ENCODE measurements at places on chromosomes 4 and X.
A peak's percentile ranks its signal among the peaks of the same experiment; 100 is the strongest.

- peaks cover 2% of the 10 kb centered on the region for H3K4me1 ChIP-seq
- H3K27ac ChIP-seq = no peak overlapping the region
Observed at GRCh38 chr4:38094419-38094818, 134.2 kb downstream of the PTTG2 start.

GRCh38 chr4:72280252-72280651 lies 248.5 kb downstream of the NPFFR2 start:
- H3K36me3 ChIP-seq = no peaks in the 10 kb centered on the region
- no peak for DNase-seq
- H3K4me3 ChIP-seq = no peak overlapping the region
- no peak overlapping the region for H3K27ac ChIP-seq
- no peaks in the 10 kb centered on the region for H3K4me1 ChIP-seq

DNA sequence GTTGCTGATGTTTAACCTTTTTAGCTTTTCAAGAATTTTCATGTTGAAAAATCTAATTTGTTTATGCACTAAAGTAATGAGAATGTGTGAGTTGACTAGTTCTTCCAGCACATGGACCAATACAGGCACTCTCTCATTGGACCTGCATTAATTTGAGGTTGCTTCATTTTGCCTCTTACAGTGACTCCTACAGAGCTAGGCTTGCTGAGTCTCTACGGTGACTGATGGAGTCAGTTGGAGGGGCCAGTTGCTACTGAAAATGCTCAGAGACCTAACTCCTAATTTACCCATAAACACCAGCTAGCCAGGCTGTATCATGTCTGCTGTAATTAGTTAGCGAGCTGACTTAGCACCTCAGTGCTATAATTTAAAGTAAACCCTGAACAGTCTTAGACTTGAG lies 10.9 kb downstream of the MTHFD2L start:
- no peak overlapping the region for H3K4me3 ChIP-seq
- H3K36me3 ChIP-seq = peaks cover 4% of the 10 kb centered on the region
- no peak overlapping the region for H3K27ac ChIP-seq
- no peaks in the 10 kb centered on the region for H3K4me1 ChIP-seq
- no peak for DNase-seq
- H3K27me3 ChIP-seq = no peaks in the 10 kb centered on the region

- H3K4me3 ChIP-seq = no peak overlapping the region
- H3K27ac ChIP-seq = no peak overlapping the region
- DNase-seq = no peak
- no peaks in the 10 kb centered on the region for H3K36me3 ChIP-seq
Observed at GRCh38 chr4:83617371-83618035, 81.6 kb downstream of the GPAT3 start.

DNA sequence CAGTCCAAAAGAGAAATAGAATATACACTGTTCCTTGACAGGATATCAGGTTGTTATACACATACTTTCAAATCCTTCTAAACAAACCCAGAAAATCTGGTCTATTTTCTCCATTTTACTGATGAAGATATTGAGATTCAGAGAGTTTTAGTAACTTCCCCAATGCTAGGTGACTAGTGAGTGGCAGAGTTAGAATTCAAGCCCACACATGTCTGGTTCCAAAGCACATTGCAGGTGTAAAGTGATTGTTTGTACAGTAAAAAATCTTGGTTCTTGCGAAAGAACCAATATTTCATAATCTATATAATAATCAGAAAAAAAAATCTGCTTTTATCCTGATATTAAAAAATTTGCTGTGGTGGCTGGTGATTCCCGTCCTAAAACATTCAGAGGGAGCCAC lies 39.5 kb upstream of the EMCN start:
- no peaks in the 10 kb centered on the region for H3K4me1 ChIP-seq
- H3K27ac ChIP-seq = no peak overlapping the region

DNA sequence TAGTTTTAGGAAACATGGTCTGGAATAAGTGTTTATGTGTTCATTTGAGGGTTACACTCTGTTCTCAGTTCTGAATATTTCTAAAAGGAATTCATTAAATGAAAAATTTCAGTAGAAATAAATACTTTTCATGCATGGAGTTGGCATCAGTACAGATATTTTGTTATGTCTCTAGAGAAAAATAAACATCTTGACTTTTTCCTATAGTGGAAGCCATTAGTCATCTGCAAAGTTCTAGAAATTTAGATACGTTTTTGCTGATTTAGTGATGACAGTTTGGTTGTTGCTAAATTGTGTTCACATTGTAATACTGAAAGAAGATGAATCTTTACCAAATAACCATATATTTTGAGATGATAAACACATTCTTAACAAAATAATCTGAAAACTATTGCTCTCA lies 268.2 kb upstream of the TEX13A start:
- H3K4me1 ChIP-seq = no peaks in the 10 kb centered on the region
- DNase-seq = no peak
- no peaks in the 10 kb centered on the region for H3K27me3 ChIP-seq
- no peaks in the 10 kb centered on the region for H3K36me3 ChIP-seq
- H3K27ac ChIP-seq = no peak overlapping the region

DNA sequence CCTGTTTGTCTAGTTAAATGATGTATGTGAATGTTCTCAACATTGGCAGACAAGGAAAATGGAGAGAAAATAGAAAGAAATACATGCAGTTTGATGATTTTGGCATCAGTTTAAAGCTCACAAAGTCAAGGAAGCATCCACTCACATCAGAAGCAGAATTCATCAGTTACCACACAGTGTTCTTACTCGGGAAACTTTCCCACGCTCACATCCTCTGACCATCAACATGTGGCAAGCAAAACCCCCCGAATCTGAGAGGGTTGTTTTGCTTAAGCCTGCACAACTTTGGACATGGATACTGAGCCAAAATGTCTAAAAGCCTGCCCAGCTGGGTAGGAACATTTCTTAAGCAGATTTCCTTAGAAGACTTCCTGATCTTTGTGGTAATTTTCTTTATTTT lies 407.6 kb downstream of the ANKRD50 start:
- no peaks in the 10 kb centered on the region for H3K4me1 ChIP-seq
- no peak overlapping the region for H3K4me3 ChIP-seq
- no peak for DNase-seq
- no peak overlapping the region for H3K27ac ChIP-seq

GRCh38 chr4:179116581-179116980 lies 1674.3 kb upstream of the AGA start:
- no peaks in the 10 kb centered on the region for H3K36me3 ChIP-seq
- H3K27me3 ChIP-seq = no peaks in the 10 kb centered on the region
- H3K4me1 ChIP-seq = no peaks in the 10 kb centered on the region
- H3K27ac ChIP-seq = no peak overlapping the region
- no peak for DNase-seq

DNA sequence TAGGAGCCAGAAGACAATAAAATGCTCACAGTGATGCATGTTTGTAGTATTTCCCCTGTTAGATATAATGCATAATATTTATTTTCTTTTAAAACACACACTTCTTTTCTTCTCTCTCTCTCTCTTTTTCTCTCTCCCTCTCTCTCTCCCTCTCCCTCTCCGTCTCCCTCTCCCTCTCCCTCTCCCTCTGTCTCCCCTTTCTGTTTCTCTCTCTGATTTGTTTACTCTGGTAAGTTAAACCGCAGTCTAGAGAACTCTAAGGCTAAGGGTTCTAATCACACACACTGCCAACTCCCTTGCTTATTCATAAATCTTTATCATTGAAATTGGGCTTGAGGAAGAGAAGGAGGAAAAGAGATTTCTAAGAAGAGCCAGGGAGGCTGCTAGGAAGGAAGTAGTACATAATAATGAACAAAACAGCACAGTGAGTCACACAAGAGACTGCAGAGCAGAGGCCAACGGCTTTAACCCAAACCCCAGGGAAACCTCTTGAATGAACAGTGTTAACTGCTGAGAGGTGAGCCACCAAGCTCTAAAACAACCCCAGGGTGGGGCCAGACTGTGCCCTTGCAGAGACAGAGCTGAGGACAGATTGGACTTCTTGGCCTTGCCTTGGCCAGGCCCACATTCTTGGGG lies 9.1 kb upstream of the PHOX2B start:
- no peak overlapping the region for H3K27ac ChIP-seq
- peaks cover 28% of the 10 kb centered on the region for H3K27me3 ChIP-seq
- no peaks in the 10 kb centered on the region for H3K36me3 ChIP-seq
- H3K4me1 ChIP-seq = no peaks in the 10 kb centered on the region

GRCh38 chr4:74056114-74056857 lies 17.8 kb upstream of the CXCL3 start:
- H3K27me3 ChIP-seq = no peaks in the 10 kb centered on the region
- no peak overlapping the region for H3K4me3 ChIP-seq
- no peak for DNase-seq
- peaks cover 14% of the 10 kb centered on the region for H3K4me1 ChIP-seq

GRCh38 chr4:137896221-137896737 lies 345.9 kb downstream of the SLC7A11 start:
- no peaks in the 10 kb centered on the region for H3K36me3 ChIP-seq
- H3K27ac ChIP-seq = no peak overlapping the region
- DNase-seq = no peak

DNA sequence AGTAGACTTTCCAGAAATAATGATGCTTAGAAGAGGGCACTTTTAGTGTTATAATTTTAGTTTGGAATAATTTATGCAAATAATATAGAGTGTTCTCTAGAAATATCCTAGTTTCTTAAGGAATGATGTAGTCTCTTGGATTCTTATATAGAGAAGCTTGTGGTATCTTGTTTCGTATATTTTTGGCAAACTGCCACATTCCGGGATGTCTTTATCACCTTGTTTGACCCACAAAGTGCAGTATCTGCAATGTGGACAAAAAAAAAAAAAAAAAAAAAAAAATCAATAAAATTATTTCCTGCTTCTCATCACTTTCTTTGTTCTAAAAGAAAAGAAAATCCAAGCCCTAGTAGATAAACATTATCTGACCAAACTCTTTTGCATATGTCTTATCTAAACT lies 1577.7 kb upstream of the TENM3 start:
- no peaks in the 10 kb centered on the region for H3K36me3 ChIP-seq
- no peak for DNase-seq
- no peaks in the 10 kb centered on the region for H3K27me3 ChIP-seq
- no peaks in the 10 kb centered on the region for H3K4me1 ChIP-seq
- H3K27ac ChIP-seq = no peak overlapping the region

- H3K27ac ChIP-seq = no peak overlapping the region
- no peak overlapping the region for H3K4me3 ChIP-seq
- no peak for DNase-seq
- H3K27me3 ChIP-seq = no peaks in the 10 kb centered on the region
Observed at GRCh38 chr4:752196-752861, 46.7 kb downstream of the PCGF3 start.

DNA sequence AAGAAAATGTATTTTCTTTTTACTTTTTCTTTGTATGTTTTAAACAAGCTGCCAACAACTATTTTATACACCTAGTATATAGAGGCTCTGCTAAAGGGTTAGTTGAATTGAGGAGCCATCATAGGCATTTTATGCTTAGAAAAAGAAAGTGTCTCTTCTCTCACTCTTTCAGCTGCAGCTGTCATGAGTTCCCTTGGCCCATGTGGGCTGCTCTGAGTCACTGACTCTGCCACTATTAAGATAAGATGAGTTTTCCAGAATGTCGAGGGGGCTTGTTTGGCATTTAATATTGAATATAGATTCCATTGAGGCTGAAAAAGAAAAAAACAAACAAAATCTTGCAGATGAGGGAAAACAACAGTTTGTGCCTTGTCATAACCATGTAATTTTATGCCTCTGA lies 126.0 kb upstream of the PAQR3 start:
- no peak overlapping the region for H3K27ac ChIP-seq
- DNase-seq = no peak
- H3K27me3 ChIP-seq = no peaks in the 10 kb centered on the region

- peaks cover 27% of the 10 kb centered on the region for H3K4me1 ChIP-seq
- peak overlapping the region; percentile 67 for H3K4me3 ChIP-seq
- peaks cover 3% of the 10 kb centered on the region for H3K36me3 ChIP-seq
- H3K27ac ChIP-seq = peak overlapping the region; percentile 97
- no peaks in the 10 kb centered on the region for H3K27me3 ChIP-seq
Observed at GRCh38 chrX:71181558-71181909, 36.9 kb downstream of the NLGN3 start.

GRCh38 chr4:127217586-127218229 lies 415.0 kb upstream of the INTU start:
- no peak overlapping the region for H3K4me3 ChIP-seq
- no peaks in the 10 kb centered on the region for H3K36me3 ChIP-seq
- H3K4me1 ChIP-seq = no peaks in the 10 kb centered on the region
- no peak for DNase-seq
- no peak overlapping the region for H3K27ac ChIP-seq
- no peaks in the 10 kb centered on the region for H3K27me3 ChIP-seq

- no peaks in the 10 kb centered on the region for H3K4me1 ChIP-seq
- DNase-seq = peak; percentile 7
- no peaks in the 10 kb centered on the region for H3K27me3 ChIP-seq
- H3K4me3 ChIP-seq = no peak overlapping the region
Observed at GRCh38 chr4:96035727-96036126, 195.8 kb downstream of the PDHA2 start.

- H3K36me3 ChIP-seq = no peaks in the 10 kb centered on the region
- DNase-seq = no peak
- no peak overlapping the region for H3K27ac ChIP-seq
- H3K4me1 ChIP-seq = peaks cover 57% of the 10 kb centered on the region
Observed at GRCh38 chrX:72126048-72126415, 5.7 kb downstream of the RTL5 start.

- no peaks in the 10 kb centered on the region for H3K36me3 ChIP-seq
- H3K4me3 ChIP-seq = no peak overlapping the region
- no peaks in the 10 kb centered on the region for H3K27me3 ChIP-seq
- no peak overlapping the region for H3K27ac ChIP-seq
Observed at GRCh38 chr4:158159054-158159717, 13.6 kb downstream of the GASK1B start.

- no peaks in the 10 kb centered on the region for H3K36me3 ChIP-seq
- no peaks in the 10 kb centered on the region for H3K27me3 ChIP-seq
- H3K4me3 ChIP-seq = no peak overlapping the region
- H3K4me1 ChIP-seq = no peaks in the 10 kb centered on the region
- no peak overlapping the region for H3K27ac ChIP-seq
Observed at GRCh38 chr4:186851291-186852072, 127.8 kb upstream of the FAT1 start.

- no peaks in the 10 kb centered on the region for H3K4me1 ChIP-seq
- no peak overlapping the region for H3K4me3 ChIP-seq
- H3K27ac ChIP-seq = no peak overlapping the region
Observed at GRCh38 chr4:8653326-8654000, 60.9 kb downstream of the CPZ start.

DNA sequence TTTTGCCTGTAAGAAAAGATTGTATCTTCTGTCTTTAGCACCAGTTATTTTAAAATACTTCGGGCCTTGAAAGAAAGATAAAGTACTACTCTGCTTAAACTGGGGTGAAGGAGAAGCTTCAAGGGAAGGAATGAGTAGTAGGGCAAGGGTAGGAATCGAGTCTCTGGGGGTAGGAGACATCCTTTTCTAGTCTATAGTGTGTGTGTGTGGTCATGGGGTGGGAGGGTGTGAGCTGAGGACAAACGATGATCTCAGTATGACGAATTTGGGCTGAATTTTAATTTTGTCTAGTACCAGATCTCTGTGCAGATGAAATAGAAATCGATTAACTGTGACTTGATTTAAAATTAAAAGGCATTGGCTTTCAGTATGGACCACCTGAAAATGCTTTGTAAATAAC lies 3.3 kb upstream of the MYOZ2 start:
- H3K4me1 ChIP-seq = no peaks in the 10 kb centered on the region
- DNase-seq = no peak
- no peak overlapping the region for H3K4me3 ChIP-seq
- H3K36me3 ChIP-seq = no peaks in the 10 kb centered on the region
- no peak overlapping the region for H3K27ac ChIP-seq
- H3K27me3 ChIP-seq = no peaks in the 10 kb centered on the region

- no peak overlapping the region for H3K4me3 ChIP-seq
- H3K36me3 ChIP-seq = no peaks in the 10 kb centered on the region
- H3K27me3 ChIP-seq = no peaks in the 10 kb centered on the region
- no peak overlapping the region for H3K27ac ChIP-seq
Observed at GRCh38 chr4:38675146-38676121, 11.4 kb downstream of the KLF3 start.

- H3K36me3 ChIP-seq = no peaks in the 10 kb centered on the region
- H3K27me3 ChIP-seq = no peaks in the 10 kb centered on the region
- H3K4me3 ChIP-seq = no peak overlapping the region
- no peak overlapping the region for H3K27ac ChIP-seq
- no peaks in the 10 kb centered on the region for H3K4me1 ChIP-seq
Observed at GRCh38 chrX:22063284-22063683, 31.2 kb downstream of the PHEX start.
